CD4-positive, alpha-beta T cell treated with Interleukin-4 for 1 hour (primary cell): ENCODE measurements at places on chromosomes 1 and 21.
A peak's percentile ranks its signal among the peaks of the same experiment; 100 is the strongest.

DNA sequence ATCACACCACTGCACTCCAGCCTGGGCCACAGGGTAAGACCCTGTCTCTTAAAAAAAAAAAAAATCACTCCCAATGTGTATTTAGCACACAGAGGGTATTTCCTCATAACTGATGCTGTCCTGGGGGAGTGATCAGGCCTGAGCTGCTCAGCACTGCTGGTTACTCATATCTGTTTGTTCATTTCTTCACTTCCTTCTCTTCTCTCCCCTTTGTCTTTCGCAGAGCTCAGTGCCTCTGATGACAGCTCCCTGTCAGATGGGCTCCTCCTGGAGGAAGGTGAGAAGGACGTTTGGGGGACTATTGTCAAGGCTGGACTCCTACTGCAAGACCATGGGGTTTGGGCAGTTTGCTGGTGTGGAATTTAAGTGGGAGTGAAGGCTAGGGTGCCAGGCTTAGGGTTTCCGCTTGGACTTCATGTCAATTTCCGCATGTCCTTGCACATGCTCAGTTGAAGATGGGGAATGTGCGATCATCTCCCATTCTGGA, 13.0 kb downstream of the INAVA start:
- DNase-seq: no peak

- DNase-seq: no peak
Measured at GRCh38 chr1:64228167-64228957, 24.9 kb downstream of the UBE2U start.

DNA sequence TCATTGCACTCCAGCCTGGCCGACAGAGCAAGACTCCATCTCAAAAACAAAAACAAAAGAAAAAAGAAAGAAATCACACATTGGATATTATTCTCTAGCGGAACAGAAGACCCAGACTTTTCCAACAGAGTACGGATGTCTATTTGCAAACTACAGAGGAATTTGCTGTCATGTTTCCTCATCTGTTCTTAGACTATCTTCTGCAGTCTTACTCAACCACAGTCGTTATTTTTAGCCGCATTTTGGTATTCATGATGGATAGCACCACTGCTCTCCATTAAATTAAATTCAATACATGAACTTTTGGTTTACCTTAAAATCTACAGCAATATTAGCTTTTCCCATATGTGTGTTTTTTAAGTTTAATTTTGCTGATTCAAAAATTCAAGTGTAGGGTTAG, 14.2 kb upstream of the HEATR1 start:
- DNase-seq: no peak

DNA sequence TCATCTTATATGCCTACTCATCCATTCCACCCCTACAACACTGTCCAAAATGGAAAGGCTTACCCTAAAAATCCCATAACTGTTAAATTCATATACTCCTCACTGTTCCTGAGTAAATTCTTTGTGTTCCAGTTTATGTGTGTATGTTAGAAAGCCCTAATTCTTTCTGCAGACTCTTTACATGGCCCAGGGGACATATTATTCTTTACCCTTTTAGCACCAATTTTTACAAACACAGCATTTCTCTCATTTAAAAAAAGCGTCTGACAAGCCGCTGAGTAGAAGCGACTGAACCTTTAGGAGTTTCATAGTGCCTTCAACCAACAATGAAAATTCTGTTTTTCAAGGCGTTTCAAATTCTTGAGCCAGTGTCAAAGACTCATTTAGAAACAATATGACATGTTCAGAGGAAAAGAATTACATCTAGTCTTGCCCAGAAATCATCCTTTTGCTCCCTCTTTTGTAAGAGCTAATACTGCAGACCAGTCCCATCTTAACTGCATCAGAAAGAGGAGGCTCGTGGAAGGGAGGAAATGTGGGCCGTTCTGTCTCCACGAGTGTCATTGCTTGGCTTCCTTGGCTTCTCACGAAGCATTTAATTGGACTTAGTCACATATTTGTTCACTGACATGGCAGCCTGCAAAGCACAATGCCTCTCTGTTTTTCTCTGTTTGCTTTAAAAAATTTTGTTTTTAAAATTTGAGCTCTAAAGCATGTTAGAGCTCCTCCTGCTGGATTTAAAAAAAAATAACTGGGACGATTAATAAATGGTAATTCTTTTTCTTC, 21.3 kb upstream of the C1orf105 start:
- peak; percentile 61 for DNase-seq

GRCh38 chr1:159869173-159869572, 6.7 kb upstream of the VSIG8 start:
- no peak for DNase-seq

DNA sequence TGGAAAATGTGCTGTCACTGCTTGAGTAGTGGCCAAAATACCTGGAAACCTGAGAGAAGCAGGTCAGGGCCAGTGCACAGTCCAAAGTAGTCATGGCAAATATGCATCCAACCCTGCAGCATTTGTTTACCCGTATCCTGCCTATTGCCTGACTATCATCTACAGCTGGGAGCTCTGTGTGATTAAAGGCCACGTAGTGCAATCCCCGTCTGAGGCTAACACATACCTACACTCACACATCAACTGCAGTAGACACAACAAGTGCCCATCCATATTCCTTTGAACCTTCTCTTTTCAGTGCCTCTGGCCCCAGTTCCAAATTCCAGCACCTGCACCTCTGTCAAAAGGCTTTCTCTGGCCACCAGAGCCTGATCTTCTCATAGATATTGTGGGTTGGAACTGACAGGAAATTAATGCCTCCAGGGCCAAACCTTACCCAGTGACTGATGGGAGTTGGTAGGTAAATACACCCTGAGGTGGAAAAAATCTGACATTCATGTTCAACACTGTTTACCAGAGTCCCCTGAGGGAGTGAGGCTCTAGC, 383.0 kb downstream of the SETD4 start:
- no peak for DNase-seq

GRCh38 chr1:192462616-192463015, 113.0 kb upstream of the RGS1 start:
- no peak for DNase-seq

DNA sequence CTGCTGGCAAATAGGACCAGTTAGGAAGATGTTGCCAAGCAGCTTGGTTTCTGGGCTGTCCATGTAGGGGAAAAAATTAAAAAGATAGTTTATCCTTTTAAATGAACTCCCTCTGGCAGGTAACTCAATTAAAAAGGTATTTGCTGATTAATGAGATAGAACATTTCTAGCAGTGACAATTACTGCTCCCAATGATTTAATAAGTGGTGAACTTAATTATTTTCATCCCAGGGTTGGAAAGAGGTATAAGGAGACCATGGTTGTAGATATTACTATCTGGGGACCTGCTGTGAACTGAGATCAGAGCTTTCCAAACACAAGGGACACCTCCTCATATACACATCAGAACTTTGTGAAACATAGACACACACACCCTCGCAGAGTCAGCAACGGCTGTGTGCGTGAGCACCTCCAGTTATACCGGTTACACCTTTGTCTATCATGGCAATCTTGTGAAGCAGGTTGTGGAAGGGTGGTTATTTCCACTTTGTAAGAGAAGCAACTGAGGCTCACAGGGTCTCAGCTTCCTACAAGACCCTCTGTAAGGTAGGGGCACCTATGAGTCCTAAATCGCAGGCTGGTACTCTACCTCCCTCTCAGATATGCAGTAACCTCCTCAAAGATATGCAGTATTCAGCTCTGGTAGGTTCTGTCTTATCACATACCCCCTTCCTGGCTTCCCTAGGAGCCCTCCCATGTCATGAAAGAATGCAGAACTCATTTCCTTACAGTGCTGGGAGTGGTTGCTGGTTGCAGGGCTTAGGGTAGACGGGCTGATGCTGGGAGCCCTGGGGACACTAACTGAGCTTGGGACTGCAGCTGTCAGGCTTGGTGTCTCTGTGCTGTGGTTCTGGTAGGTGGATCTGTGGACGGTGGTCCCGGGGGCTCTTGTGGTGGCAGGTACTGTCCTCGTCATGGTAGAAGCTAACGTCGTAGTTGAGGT, 18.5 kb upstream of the MAGOH start:
- DNase-seq: no peak

DNA sequence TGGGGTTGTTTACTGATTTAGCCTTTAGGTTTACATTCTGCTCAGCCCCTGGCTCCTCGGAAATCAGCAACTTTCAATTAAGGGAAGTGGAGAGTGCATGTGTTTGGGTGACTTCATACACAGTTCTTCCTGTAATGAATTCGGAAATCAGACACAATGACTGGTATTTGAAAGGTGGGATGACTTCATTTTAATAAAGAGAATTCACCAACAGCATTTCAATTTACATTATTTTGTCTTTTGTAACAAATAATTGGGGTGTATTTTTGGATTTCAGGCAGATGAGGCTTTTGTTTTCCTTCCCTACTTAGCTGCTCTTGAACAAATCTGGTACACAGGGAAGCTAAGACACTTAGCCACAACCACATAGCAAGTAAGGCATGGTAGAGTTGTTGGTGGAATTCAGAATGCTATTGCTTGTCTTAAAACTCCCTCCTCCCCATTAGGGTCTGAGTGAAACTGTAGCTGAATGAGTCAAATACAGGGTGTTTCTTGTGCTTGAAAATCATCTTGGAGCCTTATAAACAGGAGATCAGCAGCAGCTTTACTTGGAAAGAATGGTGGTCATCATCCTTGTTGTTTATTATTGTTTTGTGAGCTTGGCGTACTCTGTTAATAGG, 917 bp downstream of the STX12 start:
- no peak for DNase-seq

- no peak for DNase-seq
Measured at GRCh38 chr1:206547104-206547503, 39.8 kb downstream of the RASSF5 start.

DNA sequence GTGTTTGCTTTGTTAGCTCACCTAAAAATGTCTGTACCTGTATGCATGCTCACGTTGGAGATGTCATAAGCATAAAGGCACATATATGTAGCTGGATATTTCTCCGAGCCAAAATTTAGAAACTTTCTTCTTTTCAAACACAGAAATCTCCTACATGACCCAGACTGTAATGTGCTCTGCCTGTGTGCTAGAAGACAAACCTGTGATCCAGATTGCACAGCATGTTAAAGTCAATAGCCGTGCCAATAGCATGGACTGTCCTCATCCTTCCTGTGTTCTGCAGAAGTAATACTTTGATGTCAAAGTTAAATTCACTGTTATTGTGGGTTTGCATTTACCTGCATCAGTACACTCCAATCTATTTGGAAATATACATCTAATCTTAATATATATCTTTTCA, 346.2 kb upstream of the ZRANB2 start:
- no peak for DNase-seq

DNA sequence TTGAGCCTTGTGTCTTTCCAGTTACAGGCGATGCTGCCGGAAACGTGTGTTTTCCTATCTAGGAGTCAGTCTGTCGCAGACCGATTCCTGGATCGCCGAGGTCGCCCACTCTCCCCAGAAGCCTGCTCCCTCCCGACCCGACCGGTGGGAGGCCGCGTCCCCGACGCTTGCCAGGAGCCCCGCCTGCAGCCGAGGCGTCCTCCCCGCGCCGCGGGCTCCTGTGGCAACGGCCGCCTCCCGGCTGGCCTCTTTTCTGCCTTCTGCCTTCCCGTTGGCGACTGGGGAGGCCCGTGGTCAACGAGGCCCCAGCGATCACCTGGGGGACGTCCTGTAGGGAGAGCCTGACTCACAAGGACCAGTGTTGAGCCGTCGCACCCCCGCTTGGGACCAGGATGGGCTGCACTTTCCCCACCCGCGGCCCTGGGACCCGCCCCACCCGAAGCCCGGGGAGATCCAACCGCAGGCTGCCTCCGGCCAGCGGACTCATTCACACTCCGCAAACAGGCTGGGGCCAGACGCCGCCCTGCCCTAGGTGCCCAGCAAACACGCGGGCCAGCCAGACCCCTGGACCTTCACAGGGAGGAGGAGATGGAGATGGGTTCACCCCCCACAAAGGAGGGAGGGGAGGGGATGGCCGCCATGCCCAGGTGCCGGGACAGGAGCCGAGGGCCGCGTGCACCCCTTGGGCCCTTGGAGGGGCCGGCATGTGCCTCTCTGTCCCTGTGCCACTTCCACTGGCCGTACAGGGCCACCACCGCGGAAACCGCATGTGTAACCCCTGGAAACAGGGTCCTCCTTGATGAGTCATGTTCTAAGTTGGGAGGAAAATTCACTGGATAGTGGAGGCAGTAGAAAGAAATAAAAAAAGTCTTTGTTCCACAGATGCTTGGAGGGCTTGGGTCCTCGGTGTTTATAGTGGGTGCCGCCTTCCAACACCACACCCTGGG, 7.2 kb upstream of the COL6A1 start:
- no peak for DNase-seq
